ENCODE measurements at places on chromosomes 2 and 18. TPM values are rescaled to one million over a fixed set of nuclear protein-coding genes. Genes with fewer than 3 reads are reported as not detected.

Gene RIT2
- total RNA-seq = 0.36 TPM

Gene STPG4
- 0.15 TPM for total RNA-seq

Gene G6PC2
- total RNA-seq = not detected

Gene MFSD2B
- 0.99 TPM for total RNA-seq

DNA sequence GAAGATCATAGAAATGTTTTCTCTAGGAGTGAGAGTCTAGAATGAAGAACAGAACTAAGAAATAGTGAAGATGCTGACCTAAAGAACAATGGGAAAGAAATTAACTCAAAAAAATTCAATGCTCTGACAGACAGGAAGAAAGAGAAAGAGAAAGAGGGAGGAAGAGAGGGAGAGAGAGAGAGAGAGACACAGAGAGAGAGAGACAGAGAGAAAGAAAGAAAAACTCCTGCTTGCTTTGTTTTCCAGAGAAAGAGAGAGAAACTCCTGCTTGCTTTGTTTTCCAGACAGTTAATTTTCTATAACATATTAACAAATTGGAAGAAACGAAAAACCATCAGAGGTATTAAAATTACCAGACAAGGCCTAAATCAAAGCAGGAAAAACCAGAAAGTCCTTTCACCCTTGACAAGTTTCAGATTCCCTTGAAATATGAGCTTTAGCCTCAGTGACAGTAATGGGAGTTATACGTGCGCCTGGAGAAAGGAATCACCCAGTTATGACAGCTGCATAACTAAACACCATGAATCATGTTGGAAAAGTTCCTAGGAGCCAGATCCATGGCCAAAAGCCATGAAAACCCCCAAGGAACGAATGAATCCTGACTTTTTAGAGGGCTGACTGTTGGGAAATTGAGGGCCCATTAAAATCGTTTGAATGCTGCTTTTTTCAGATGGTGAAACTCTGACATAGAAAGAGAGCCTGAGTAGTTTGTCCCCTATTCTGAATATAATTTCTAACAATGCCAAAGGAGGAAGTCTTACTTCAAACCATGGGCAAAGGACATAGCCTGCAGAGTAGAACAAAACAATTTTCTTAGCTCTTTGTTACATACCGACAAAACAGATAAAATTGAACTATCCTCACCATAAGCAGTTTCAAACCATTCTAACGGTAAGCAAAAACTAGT, 228.6 kb upstream of the CHST9 start:
- no peak for DNase-seq

GRCh38 chr2:127235082-127235702, 15.1 kb upstream of the CYP27C1 start:
- DNase-seq = no peak

DNA sequence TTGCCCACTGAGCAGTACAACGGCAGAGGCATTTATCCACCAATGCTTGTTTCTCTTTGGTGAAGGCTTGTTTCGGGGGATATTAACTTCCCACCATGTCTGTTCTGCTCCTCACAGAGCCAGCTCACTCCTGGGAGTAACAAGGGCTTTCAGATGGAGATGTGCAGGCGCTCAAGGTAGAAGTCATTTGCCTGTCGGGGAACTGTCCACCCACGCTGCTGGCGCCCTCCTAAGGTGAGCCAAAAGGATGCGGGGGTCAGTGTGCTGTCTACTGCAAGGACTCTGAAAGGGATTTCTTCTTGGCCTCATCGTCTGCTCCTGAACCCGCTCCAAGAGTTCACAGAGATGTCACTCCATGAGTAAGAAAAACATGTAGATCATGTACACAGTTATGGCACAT, 57.0 kb upstream of the CYRIA start:
- peak; percentile 85 for DNase-seq

GRCh38 chr2:155377931-155378444, 679.5 kb downstream of the KCNJ3 start:
- DNase-seq = no peak

DNA sequence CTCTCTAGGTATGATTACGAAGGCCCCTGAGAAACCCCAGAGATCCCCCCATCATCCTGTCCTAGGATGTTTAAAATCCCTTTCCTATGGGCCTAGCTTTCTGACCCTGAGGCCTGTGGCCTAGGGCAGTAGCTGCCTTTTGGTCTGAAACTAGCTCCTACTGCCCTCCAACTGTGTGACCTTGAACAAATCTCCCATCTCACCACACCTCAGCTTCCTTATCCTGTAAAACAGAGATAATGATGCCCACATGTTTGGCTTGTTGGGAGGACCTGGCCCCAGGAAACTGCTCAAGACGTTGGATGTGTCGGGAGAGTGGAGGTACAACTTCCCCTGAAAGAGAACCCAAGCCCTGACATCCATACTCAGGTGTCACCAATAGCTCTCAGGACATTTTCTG, 213.2 kb downstream of the SMAD2 start:
- no peak for DNase-seq

DNA sequence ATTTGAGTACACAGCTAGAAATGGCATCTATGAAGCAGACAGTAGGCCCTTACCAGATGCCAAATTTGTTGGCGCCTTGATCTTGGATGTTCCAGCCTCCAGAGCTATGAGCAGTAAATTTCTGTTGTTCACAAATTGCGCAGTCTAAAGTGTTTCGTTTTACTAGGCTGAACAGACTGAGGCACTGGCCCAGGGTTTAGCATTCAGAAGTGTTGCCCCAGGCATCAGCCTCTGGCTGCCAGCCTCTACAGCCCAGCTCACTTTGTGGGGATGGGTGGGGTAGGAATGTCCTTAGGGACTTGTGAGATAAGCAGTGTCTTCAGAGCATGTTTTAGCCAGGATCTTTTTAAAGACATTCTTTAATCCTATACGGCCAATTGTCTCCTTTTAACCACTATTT, 51.5 kb upstream of the MGAT5 start:
- no peak for DNase-seq
